WTC11 (cell line): ENCODE measurements at places on chromosomes 5 and 9. TPM values are rescaled to one million over a fixed set of nuclear protein-coding genes. Genes with fewer than 3 reads are reported as not detected.

GRCh38 chr5:175866377-175866907 is 4.9 kb upstream of the CPLX2 start:
- DNase-seq = no peak

DNA sequence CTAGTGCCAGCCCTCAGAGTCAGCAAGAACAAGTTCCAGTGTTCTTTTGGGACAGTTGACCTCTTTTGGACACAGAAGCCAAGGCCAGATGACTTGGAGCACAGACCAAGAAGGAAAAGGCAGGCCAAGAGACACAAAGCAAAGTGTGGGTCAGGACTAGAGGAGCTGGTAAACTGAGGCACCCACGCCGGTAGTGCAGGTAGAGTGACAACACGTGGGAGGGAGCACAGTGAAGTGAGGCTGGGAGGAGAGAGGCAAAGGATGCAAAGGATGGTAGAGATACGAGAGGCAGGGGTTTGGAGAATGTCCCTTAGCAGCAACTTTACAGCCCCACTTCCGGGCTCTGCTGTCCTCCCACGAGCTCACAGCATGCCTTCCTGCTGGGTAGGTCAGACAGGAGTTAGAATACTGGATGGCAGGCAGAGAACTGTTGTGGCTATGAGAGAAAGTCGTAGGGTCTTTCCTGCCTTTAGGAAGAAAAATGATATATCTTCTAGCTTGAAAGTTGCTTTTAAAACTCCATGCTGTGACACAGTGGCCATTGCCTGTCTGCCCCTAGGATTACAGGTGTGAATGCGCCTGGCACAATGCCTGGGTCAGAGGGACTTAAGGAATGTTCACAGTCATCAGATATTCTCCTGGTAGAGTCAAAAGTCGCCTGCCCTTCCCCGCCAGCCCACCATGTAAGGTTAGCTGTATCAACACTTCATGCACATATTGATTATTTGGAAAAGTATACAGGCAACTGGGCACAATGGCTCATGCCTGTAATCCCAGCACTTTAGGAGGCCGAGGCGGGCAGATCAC is 97.9 kb downstream of the PDE8B start:
- DNase-seq = no peak

DNA sequence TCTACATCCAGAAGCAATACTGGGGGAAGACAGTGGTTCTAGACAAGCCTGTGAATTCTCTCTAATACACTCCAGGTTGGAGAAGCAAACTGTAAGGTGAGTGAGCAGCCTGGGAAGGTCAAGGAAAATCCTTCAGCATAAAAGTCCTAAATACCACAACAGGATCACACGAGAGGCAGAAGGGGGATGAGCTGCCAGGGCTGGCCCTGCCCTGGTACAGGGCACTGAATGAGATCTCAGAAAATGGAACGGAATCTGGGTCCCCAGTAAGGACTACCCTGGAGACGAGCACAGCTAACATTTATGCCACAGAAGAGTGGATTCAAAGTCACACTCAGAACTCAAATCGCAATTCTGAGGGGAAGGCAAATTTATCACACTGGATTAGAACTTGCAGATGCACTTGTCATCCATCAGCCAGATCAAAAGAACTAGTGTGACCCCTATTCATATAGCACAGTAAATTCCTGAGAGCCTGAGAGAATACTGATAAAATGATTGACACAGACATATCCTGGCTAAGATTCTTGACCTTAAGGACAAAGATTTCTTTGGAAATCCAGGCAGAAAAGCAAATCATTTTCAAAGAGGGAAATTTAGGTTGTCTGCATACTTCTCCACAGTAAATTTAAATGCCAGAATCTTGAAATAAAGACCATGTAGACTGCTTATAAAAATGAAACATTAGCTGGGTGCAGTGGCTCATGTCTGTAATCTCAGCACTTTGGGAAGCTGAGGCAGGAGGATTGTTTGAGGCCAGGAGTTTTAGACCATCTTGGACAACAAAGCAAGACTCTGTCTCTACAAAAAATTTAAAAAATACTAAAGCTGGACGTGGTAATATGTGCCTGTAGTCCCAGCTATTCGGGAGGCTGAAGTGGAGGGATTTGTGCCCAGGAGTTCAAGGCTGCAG is 25.6 kb downstream of the FYB1 start:
- DNase-seq = no peak

Gene FOXD4
- total RNA-seq = 0.13 to 0.25 TPM (median 0.21 TPM) in 3 replicates

Gene MLANA
- total RNA-seq = not detected in 3 replicates

DNA sequence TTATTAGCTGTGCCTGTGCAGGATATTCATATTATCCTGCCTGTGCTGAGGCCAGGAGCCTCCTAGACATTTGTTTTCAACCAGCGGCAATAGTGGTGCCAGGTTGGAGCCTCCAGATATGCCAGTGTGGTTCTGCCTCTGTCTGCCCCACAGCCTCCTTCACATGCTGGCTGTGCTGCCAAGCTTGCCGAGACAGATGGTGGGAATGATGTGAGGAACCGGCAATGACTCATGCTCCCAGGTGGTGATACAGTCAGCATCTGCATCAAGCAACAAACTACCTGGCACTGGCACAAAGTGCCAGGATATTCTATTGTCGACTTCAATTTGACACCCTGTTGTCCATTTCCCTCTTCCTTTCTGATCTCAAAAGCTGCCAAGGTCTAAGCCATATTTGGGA is 285.7 kb downstream of the CHSY3 start:
- no peak for DNase-seq
